ENCODE measurements at places on chromosomes 7 and 10. TPM values are rescaled to one million over a fixed set of nuclear protein-coding genes. Genes with fewer than 3 reads are reported as not detected.

Gene GRID2IP
- not detected for total RNA-seq

Gene CALD1
- 1,676 TPM for total RNA-seq

Gene GPR26
- not detected for total RNA-seq

Gene IDI2
- not detected for total RNA-seq

Gene PDE6C
- not detected for total RNA-seq
